Substantia nigra (tissue), 51 donors: ENCODE measurements at places on chromosomes 11 and 22.

DNA sequence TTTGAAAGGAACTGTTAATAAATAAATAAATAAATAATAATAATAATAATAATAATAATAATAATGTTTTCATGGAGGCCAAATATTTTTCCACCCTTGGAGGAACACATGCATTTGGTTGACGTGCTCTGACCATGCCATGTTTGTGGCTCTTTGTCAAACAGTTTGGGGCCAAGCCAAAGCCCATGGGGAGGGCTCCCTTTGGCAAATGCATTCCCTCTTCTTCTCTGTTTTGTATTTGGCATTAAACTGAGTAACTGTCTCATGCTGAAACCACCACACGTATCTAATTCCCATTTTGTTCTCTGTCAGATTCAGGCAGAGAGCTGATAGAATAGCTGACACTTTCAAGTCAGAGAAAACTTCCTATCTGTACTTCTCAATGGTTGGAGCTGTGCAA lies 68.6 kb upstream of the PAX6 start:
- no peak for DNase-seq

- no peak for DNase-seq
These were observed 112.2 kb downstream of the SBF2 start for GRCh38 chr11:10181811-10182210.

GRCh38 chr11:60989093-60989650 lies 17.7 kb downstream of the CD6 start:
- no peak for DNase-seq

DNA sequence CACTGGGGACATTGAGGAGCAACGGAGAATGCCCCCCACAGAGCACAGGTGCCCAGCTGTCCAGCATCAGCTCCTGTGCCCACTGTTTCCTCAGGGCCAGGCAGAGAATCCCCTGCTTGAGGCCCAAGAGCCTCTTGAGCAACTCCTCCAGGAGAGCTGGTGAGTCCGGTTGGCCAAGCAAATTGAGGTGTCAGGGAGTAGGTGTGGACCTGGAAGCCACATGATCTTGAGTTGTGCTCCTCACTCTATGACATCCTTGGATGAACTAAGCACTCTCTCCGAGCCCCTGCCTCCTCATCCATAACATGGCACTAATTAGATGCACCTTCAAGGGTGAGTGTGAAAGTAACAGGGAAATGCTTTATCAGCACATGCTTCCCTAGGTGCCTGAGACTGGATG lies 121.3 kb downstream of the DBX1 start:
- DNase-seq, result no peak

GRCh38 chr11:10659339-10660216 lies 34.0 kb downstream of the IRAG1 start:
- DNase-seq, result no peak

GRCh38 chr11:95419915-95420314 lies 188.9 kb upstream of the SESN3 start:
- DNase-seq, result no peak

DNA sequence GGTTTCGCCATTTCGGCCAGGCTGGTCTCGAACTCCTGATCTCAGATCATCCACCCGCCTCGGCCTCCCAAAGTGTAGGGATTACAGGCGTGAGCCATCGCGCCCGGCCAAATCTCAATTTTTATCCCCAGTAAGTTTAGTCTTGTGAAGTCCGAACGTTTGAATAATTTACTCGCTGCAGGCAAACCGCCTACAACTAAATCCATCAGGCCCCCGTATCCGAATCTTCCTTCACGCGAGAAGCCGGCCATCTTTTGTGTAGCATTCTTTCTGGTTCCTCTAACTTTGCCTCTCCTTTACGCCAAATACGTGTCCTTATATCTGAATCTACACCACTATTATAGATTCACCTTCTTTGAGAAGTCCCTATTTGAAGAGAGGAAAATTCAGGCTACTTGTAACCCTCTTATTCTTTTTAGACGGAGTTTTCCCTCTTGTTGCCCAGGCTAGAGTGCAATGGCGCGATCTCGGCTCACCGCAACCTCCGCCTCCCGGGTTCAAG lies 581 bp upstream of the EIF3L start:
- DNase-seq, result no peak

DNA sequence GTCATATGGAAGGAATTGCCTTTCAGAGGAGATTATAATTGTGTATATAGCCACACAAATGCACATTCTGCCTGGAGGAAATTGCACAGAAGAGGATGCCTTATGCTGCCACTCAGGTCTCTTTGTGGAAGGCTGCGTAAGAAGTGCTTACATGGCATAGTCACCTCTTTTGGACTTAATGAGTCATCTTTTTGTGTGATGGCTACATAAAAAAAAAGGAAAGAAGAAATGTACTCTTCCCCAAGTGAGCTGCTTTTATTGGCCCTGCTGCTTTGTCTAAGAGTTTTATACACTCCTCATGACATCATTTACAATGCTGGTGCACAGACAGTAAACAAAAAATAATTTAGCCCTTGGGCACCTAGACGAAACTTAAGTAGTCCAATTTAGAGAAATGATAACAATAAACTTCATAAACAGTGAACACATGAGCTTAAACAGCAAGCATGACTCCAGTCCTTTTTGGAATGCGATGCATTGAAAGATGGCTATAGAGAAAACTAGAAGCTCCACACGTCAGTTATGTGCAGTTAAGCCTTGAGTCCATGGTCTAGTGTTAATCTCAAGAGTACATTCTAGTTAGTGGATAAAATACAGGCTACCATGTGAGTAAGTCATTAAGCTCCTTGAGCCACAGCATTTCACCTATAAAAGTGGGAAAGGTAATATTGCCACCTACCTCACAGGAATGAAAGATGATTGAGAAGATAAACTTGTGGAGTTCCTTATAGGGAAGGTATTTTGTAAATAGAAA lies 12.0 kb downstream of the CSTPP1 start:
- no peak for DNase-seq

GRCh38 chr11:117094776-117095175 lies 3.5 kb downstream of the SIK3 start:
- no peak for DNase-seq

DNA sequence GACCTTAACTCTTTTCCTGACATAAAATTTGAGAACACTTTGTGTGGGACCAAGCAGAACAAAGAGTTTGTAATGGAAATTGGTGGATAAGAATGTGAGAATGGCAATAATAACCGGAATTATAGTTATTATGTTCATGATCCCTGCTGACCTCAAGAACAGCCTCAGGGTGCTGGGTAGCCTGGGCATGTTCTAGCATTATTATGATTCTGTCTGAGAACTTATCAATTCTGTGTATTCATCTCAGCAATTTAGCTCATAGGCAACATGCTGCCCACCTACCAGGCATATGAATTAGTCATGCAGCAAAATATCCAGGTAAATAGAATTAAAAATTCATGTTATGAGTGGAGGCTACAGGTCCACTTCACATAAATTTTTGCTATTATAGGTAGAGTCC lies 61.9 kb downstream of the CTSC start:
- DNase-seq, result no peak

GRCh38 chr11:57429946-57430345 lies 3.0 kb upstream of the SLC43A3 start:
- no peak for DNase-seq

GRCh38 chr22:30290342-30291057 lies 1.2 kb upstream of the CASTOR1 start:
- DNase-seq, result no peak
